Right ventricle myocardium inferior (tissue), 1 donor: ENCODE measurements at places on chromosomes 11 and 22. TPM values are rescaled to one million over a fixed set of nuclear protein-coding genes. Genes with fewer than 3 reads are reported as not detected.

The FGF3 gene
- total RNA-seq, result not detected

The GAB4 gene
- total RNA-seq, result not detected

The CCDC87 gene
- total RNA-seq, result 0.27 TPM

The HBG1 gene
- total RNA-seq, result not detected

The MAJIN gene
- total RNA-seq, result not detected

The MIOX gene
- total RNA-seq, result not detected

The PLEKHA7 gene
- 18.3 TPM for total RNA-seq

DNA sequence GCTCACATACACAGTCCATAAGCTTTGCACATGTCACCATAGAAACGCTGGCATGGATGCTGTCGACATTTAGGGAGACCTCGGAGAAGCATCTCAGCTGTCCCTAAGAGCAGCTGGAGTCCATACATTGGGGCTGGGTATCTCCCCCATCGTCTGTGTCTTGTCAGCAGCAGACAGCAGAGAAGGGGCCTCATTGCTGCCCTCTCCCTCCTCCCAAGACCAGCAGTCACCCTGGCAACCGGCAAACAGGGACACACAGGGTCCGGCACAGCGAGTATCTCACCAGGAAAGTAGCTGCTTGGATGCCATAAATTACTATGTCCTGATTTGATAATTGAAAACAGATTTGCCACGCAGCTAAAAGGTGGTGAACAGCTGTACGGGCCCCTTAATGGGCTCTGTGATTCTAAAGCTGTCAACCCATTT lies 84.4 kb downstream of the CD44 start:
- DNase-seq, result no peak

DNA sequence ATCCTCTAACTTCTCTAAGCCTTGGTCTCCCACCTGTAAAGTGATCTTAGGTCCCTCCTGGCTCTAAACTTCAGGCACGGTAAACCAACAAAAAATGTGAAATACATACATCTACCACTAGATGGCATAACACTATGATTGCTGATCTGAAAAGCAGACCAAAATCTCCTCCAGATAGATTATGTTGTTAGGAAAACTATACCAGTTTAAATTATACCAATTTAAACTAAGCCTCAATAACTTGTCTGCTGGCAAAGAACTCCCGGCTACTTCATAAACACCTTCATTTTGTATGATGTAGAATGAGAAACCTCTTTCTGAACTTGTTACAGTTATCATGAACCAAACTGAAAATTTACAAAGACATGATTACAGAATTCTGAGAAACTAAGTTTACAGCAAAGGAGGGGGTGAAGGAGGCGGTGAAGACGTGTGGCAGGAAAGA lies 85.9 kb downstream of the SBF2 start:
- no peak for DNase-seq

DNA sequence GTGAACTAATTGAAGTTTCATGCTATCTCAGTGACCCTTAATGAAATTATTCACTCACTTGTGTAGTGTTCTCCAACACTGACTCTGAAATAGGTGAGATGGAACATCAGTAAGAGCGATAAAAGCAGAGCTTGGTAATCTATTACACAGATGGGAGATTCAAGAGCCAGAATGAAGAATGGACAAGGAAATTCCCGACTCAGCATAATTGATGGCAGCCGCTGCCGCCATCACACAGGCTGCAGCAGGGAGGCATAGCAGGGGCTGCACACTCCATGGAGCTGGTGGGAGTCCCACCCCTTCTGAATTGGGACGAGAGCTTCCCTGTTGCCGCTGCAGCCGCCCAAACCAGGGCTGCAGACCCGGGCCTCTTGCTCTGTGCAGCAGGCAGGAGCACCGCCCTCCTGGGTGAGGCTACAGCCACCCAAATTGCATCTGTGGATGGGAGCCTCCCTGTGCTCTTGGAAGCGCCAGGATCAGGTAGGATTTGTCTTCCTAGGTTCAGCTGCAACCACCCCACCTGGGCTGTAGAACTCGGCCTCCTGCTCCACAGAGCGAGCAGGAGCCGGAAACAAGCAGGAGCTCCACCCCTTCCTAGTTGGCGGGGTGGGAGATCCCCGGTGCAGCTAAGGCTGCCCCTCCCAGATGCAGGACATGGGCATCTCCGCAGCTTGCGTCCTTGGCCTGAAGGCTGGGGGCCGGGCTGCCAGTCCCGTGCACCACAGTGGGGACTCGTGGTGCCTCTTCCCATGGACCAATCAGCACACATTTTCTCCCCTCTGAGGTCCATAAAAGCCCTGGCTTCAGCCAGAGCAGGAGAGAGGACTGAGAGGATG lies 535.1 kb upstream of the LUZP2 start:
- no peak for DNase-seq

DNA sequence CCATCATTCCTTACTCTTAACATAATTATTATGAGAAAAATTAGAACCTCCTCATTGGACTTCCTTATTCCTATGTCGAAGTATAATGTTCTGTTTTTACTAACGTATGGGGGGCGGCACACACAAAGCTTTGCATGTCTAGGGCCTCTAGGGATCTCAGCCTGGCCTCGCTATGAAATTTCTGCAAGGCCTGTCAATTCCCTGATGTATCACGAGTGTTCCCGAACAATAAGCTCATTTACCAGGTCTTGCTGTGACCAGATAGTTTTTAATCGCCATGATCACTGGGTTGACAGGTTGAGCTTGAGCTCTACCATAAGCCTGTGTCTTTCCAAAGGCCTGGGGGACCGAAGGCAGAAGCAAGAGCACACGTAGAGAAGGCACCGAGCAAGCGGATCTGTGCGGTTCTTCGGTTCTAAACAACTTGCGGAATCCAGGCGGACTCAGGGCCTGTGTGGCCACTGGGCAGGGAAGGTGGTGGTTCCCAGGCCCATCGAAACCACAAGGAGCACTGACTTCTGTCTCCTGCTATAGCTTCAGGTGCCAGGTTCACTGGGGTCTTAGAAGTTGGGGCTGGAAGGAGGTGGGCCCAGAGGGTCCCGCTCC lies 10.4 kb upstream of the FXYD2 start:
- no peak for DNase-seq

DNA sequence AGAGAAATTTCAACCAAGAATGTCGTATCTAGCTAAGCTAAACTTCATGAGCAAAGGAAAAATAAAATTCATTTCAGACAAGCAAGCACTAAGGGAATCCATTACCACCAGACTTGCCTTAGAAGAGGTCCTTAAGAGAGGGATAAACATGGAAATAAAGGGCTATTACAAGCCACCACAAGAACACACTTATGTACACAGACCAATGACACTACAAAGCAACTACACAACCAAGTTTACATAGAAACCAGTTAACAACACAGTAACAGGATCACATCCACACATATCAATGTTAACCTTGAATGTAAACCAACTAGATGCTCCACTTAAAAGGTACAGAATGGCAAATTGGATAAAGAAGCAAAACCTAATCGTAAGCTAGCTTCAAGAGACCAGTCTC lies 38.0 kb downstream of the TMEM123 start:
- DNase-seq, result no peak

DNA sequence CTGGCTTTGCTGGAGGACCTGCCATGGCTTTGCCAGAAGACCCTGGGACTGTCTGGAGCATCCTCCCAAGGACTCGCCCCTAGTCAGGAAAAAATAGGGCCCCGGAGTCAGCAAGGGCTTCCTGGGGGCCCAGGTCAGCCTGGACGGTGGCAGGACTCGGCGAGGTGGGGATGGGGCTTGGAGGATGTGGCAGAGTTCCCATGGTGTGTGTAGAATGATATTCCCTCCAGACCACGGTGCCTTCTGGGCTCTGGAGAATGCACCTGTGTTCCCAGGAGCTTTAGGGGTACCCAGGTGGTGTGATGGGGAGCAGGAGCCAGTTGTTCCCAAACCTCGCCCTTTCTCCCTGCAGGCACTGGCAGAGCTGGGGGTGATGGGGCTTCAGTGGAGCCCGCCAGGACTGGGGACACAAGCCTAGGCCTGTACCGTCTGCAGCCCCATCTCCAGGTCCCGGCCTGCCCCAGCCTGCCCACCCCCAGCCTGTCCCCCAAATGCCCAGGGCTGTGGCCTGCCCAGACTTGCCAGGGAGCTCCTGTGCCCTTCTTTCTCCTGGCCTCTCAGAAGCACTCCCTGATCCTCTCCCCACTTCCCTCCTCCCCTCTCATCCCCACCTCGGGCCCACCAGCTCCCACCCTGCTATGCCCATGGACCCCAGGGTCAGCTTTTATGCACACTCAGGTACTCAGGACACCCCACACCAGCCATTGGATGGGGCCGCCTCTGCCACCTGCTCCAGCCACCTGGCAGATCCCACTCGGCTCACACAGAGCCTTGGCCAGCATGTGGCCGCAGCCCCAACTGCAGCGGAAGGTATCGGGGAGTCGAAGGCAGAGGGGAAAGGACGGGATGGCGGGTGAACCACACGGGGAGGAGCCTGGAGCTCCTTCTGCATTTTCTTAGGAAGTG lies 82.1 kb downstream of the CDKN1C start:
- DNase-seq, result no peak

DNA sequence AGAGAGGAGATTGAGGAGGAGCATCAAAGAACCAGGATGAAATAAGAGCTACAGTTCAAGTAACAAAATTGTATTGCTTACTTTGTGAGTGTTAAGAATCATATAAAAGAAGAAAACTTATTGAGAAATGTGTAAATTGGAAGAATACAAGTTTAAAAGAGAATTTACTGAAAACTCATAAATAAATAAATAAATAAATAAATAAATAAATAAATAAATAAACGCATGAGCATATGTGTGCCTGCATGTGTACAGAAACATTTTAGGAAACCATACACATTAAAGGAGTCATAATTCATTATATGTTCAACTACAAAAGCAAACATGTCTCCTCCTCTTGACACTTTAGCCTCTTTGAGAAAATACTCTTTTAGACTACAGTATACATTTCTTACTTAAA lies 42.6 kb downstream of the CNTN5 start:
- DNase-seq, result no peak

DNA sequence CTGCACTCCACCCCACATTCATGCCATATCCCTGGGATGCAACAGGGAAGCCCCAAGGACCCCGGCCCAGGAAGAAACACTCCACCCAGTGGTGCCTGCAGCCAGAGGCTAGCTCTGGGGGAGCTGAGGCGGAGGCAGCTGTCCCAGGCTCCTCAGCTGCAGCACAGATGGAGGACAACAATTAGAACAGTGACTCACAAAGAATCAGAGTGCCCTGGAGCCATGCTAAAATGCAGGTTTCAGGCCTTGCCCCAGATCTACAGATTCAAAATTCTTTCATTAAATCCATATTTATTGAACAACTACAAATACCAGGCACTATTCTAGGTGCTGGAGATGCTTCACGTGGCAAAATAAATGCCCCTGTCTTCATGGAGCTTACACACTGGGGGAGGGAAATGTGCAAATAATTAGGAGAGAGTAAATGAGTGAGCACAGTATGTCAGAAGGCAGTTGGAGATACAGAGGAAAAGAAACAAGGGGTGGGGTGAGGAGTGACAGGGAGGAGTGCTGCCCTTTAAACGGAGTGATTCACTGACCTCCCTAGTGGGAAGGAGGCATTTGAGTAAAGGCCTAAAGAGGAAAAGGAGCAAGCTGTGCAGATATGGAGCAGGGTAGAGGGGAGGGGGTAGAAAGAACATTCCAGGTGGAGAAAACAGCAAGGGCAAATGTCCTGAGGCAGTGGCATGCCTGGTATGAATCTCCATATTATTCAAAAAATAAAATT lies 73.3 kb upstream of the CSNK2A3 start:
- DNase-seq, result no peak

DNA sequence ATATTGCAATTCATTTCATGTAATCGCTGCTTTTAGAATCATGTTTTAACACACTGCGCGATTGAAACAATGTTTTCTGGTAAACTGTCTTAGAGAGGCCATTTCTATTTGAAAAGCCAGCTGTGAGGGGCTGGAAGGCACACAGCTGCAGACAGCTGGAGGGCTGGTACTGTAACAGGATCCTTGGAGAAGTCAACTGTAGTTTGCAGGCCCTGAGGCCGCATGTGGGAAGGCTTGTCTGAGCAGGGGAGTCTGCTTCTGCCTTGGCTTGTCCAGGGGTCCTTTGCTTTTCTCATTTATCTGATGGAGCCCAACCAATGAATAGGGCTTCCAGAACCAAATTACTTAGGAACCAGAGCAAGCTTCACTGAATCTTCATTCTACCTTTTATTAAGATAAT lies 313.5 kb downstream of the BLID start:
- DNase-seq, result peak; percentile 84

DNA sequence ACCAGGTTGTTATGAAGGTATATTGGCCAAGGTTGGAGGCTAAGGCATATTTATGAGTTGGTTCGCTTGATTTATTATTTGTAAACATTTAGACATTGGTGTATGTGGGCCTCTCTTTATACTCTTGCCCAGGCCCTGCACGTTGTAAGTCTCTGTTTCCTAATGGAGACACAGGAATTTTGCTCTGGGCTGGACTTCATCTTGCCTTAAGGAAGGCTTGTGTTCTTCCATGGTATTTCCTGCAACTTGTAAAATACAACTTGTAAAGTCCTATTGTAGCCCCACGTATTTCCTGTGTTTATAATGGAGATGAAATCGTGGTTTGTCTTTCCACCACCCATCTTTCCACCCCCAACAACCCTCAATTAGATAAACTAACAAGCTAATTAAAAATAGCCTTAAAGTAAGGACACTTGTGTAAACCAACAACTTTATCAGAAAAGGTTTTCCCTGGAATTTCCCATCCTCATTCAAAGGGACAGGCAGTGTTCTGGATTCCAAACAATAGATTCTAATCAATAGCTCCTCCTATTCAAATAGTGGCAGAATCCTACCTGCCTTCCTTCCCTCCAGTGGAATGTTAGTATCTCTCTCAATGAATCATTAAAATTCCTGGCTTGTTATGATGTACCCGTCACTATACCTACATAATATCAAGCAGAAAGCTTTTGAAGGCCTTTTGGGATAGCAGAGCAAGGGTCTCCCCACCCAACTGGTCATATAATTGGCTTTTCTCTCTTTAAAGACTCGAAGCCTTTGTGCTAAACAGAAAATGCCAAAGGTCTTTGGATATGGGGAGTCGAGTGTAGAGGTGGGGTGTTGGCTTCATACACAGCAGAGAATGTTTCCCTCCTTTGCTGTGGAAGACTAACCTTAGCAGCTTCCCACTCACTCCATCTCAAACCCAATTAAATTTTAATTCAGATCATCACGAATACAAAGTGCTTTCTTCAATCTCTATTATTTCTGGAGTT lies 77.1 kb downstream of the UBASH3B start:
- DNase-seq, result no peak
